Aorta (tissue), 5 donors: ENCODE measurements at places on chromosomes 3 and 15.

DNA sequence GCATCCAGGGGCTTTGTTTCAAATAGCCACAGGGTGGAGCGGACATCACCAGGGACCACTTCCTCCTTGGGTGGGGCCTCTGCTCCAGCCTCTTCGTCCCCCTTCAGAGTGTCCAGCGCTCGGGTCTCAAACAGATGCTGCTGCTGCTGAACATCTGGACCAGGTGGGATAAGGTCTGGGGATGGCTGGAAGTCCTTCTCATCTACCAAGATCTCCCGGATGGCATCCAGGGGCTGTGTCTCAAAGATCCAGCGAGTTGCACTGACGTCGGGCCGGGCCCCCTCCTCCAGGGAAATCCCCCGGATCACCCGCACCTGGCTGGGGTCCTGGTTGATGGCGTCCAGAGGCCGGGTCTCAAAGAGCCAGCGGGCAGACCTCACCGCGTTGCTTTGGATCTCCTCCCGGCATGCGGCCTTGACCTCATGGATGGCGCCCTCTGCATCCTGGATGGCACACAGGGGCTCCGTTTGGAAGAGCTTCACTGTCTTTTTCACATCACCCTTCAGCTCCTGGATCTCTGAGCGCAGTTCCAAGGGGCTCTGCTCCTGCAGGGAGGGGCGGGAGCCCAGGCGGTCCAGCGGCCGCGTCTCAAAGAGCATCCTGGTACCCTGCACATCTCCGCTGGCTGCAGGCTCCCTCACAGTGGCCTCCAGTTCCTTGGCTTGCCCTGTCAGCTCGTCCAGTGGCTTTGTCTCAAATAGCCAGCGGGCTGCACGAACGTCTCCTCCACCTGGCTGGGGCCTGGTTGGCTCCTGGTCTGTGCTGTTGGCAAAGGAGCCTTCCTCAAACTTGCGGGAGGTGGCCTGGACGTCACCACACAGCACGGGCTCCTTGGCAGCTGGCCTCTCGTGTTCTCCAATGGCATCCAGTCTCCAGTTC is 3.9 kb downstream of the XIRP1 start:
- DNase-seq: no peak

GRCh38 chr3:38138349-38139190 is at the start of gene MYD88:
TSS of gene MYD88 (plus strand) at chr3:38138661. CDS start at chr3:38138701, 40 bp downstream.
- peak; percentile 95 for DNase-seq

GRCh38 chr3:8619548-8619947 is 25.1 kb downstream of the SSUH2 start:
- DNase-seq: no peak

DNA sequence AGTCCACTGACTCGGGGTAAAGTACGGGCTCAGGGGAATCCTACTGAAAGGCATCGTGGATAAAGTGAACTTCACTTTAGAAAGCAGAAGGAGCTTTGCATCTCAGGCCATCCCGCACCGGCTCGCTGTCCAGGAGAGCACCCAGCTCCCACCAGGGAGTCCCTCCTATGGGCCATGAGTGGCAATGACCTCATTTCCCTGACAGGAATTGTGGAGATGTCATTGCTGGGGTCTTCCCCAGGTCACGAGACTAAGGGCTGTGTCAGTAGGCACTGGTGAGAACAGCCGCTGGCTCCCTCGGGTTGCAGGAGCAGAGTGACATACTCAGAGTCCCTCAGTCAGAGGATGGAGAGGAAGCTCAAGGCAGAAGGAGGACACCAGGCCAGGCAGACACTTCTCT is 97.3 kb downstream of the XXYLT1 start:
- no peak for DNase-seq

GRCh38 chr3:23781871-23782270 is 23.9 kb upstream of the UBE2E1 start:
- no peak for DNase-seq

- DNase-seq: peak; percentile 93
Measured at GRCh38 chr15:40279437-40280141, 3.3 kb downstream of the ANKRD63 start.

- no peak for DNase-seq
Measured at GRCh38 chr3:102053375-102053989, 204.2 kb downstream of the NFKBIZ start.
